Kasumi-1 (cell line): ENCODE measurements at places on chromosomes 3 and 15.
A peak's percentile ranks its signal among the peaks of the same experiment; 100 is the strongest.

DNA sequence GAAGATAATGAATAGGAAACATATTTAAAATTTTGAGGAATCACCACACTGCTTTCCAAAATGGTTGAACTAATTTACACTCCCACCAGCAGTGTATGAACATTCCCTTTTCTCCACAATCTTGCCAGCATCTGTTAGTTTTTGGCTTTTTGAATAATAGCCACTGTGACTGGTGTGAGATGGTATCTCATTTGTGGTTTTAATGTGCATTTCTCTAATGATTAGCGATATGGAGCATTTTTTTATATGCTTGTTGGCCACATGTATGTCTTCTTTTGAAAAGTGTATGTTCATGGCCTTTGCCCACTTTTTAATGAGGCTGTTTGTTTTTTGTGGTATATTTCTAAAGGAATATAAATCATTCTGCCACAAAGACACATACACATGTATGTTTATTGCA is 166.3 kb downstream of the NECTIN3 start:
- DNase-seq, result no peak

- DNase-seq, result peak; percentile 81
These were observed 23.0 kb downstream of the CMTM7 start for GRCh38 chr3:32414522-32415202.

GRCh38 chr3:72334681-72335457 is 513.4 kb downstream of the SHQ1 start:
- DNase-seq, result no peak

GRCh38 chr3:150142936-150143335 is 172.2 kb upstream of the PFN2 start:
- DNase-seq, result no peak

GRCh38 chr15:27499719-27500118 is 528.7 kb downstream of the GABRG3 start:
- DNase-seq, result no peak

DNA sequence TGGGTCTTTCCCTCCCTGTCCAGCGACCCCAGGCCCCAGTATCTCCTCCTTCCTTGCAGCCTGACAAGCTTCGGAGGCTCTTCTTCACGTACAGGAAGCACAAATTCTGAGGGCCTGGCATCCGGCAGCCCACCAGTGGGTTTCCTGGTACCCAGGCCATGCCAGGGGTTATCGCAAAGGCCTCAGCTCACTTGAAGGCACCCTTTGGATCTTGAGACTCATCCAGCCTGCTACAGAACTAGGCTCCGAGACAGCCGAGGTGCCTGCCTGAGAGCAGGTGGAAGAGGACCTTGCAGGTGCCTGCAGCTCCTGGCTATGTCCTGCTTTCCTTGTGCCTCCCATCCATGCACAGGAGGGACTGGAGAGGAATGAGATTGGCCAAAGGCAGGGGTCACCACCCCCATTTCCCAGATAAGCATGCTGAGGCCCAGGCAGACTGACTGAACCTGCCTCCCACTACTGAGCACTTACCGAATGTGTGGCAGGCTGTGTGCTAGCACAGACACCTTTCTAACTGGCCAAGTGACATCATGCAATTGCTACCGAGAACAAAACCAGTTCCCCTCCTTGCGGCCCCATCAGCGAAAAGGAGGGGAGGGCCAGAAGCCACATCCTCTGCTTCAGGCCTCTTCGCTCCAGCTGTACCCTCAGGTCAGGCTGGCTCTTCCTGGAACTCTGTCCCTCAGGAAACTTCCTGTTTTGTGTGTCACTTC is 11.2 kb downstream of the SH2D7 start:
- peak; percentile 50 for DNase-seq

DNA sequence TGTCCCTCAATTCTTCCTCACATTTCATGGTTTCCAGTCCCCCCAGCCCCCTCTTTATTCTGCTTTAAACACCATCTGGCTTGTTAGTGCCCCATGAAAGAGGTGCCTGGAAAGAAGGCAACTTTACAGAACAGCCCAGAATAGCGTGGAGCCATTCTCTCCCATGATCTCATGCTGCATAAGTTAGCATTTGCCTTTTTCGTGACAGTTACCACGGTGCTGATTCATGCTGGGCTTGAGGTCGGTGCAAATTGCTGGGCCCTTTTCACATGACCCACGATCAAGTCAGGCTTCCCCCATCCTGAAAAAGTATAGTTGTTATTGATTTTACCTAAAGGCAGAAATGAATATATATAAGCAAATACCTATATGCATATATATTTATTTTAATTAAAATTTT is 29.6 kb downstream of the SQOR start:
- DNase-seq, result no peak

DNA sequence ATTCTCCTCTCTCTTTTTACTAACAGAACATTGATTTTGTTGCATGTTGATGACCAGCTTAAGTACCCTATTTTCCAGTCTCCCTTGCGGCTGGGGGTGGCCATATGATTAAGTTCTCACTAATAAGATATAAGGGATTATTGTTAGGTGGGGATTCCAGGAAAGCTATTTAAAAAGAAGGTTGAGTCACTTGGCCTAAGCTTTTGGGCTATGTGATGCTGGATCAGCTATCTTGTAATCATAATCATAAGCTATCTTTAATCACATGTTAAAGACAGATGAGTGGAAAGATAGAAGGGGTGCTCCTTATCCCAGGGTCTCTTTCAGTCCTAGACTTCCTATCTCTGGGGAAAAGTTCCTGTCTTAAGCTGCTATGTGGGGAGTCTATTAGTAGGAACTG is 59.9 kb downstream of the CGNL1 start:
- DNase-seq, result no peak

DNA sequence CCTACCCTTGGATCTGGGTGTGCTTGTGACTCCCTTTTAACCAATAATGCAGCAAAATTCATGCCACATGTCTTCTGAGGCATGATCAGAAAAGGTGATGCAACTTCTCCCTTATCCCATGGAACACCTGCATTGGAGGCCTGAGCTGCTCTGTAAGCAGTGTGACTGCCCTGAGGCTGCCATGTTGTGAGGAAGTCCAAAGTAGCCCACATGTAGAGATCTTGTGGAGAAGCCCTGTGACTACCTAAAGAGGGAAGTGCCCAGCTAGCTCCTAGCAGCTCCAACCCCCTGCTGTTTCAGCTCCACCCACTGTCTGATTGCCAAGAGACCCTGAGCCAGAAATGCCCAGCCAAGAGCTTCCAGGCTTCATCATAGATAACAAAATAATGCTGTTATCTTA is 6.4 kb upstream of the NR1D2 start:
- DNase-seq, result peak; percentile 15

DNA sequence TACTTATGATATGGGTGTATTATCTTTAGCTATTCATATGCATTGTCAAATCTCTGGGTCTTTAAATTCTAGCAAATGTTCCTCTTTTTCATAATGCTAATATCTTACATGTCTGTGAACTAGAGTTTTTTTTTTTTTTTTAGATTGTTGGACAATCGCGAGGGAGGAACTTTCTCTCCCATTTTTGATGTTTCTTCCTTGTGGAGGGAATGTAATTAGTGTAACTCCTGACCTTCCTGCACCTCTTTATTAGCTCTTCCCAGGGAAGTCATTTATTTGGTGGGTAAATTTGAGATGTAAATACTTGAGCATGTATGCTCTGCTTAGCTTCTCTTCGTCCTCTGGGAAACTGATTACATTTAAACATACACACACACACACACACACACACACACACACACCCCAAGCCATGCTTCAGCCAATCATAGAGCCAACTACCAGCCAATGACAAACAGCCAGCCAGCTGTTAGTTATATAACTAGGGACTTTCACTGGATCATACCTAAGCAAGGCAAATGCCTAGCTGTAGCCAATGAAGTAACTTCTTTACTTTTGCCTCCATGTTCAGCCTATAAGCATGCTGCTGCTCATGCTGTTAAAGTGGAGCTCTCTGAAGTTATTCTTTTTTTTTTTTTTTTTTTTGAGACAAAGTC is 8.3 kb upstream of the USP8 start:
- DNase-seq, result no peak

DNA sequence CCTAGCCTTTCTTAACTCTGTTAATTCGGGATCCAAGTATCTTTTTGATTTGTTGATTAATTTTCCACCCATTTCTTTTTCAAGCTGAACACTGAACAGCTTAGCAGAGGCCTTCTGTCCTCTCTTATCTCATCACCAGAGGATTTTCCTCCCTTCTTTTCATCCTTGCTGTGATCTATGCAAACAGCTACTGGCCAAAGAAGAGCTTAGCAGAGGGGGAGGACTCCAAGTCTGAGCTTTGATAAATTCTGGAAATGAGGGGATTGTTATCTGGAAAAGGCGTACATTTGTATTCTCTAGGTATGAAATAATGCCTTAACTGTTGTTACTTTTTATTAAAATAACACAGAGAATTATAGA is 13.4 kb downstream of the DZIP3 start:
- no peak for DNase-seq

DNA sequence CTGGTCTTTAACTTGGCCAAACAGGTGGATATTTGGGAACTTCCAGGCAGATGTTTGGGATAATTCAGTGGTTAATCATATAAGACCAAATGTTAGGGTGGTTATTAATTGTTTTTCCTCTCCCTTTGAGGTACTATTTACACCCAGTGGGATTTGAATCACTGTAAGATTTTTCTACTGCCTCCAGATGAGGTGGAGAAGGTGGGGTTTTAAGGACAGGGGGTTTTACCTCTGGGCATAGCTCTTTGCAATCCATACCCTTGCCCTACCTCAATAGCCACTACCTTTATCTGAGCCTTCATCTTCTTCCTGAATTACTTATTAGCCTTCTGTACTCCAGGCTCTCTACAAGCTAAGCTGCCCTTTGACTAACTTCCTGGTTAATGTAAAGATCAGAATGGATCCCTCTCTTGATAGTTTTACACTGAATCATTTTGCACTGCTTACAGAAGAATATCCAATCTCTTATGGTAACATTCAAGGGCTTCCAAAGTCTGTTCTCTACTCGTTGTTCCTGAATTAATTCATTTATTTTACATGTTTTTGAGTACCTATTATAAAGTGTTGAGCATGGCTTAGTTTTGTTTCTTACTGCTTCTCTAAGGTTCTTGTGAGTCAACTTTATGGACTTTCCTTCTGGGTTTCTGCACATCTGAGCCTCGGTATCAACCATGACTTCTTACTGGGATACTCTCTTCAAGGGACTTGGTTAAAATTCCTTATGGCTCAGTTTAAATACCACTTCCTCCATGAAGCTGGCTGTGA is 331.2 kb upstream of the TBL1XR1 start:
- DNase-seq, result no peak

DNA sequence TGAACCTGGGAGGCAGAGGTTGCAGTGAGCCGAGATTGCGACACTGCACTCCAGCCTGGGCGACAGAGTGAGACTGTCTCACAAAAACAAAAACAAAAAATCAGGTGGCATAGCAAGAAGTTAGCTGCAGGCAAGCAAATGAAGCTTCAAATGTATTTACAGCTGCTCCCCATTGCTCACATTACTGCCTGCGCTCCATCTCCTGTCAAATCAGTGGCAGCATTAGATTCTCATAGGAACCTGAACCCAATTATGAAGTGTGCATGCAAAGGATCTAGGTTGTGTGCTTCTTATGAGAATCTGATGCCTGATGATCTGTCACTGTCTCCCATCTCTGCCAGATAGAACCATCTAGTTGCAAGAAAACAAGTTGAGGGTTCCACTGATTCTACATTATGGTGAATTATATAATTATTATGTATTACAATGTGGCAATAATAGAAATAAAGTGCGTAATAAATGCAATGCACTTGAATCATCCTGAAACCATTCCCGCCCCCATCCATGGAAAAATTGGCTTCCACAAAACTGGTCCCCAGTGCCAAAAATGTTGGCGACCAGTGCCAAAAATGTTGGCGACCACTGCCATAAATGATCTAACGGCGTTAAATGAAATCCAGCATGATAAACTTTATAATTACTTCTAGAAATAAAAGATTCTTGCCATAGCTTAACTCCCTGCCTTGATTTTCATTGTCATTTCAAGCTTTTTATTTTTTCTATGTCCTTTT is 616.7 kb upstream of the NAALADL2 start:
- no peak for DNase-seq

- no peak for DNase-seq
These were observed 85.9 kb upstream of the IL12A start for GRCh38 chr3:159902546-159903314.

DNA sequence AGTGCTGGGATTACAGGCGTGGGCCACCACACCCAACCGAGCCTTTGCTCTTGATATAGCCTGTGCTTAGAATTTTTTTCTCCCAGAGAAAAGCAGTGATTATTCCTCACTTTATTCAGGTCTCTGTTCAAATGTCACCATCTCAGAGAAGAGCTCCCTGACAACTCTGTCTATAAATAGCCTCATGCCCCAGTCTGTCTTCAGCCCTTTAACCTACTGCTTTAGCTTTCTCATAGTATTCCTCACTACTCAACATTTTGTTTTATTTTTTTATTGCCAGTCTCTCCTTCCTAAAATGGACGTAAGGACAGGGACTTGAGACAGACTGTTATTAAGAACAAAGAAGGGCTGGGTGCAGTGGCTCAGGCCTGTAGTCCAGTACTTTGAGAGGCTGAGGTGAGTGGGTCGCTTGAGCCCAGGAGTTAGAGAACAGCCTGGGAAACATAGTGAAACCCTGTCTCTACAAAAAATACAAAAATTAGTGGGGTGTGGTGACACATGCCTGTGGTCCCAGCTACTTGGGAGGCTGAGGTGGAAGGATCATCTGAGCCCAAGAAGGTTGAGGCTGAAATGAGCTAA is 78.7 kb upstream of the TTBK2 start:
- DNase-seq, result no peak

- no peak for DNase-seq
These were observed 10.9 kb downstream of the GNB5 start for GRCh38 chr15:52180196-52180835.

GRCh38 chr3:167394003-167394402 is 13.9 kb upstream of the ZBBX start:
- DNase-seq, result peak; percentile 37

GRCh38 chr3:56677286-56677685 is 5.8 kb downstream of the TASOR start:
- DNase-seq, result no peak

GRCh38 chr15:58994906-58995453 is 7.5 kb downstream of the RNF111 start:
- DNase-seq, result no peak

- DNase-seq, result no peak
These were observed 371.9 kb upstream of the RARB start for GRCh38 chr3:25056036-25056755.

- no peak for DNase-seq
These were observed 705 bp downstream of the NIPA2 start for GRCh38 chr15:22839046-22839695.

DNA sequence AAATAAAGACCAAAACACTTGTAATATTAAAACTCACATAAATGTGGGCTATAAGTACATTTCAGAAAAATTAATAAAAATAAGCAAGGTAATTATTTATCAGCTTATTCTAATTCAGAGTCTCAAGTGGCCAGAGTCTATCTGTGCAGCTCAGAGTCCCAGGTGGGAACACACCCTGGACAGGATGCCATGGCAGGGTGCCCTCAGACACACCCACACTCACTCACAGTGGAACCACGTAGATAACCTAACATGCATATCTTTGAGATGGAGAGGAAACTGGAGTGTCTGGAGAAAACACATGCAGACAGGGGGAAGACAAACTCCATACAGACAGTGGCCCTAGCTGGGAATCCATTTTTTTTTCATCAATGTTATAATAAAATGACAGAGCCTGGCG is 37.2 kb downstream of the FSIP1 start:
- no peak for DNase-seq

- DNase-seq, result peak; percentile 31
These were observed 969 bp upstream of the DNAJC19 start for GRCh38 chr3:180990505-180990904.

GRCh38 chr15:28080386-28080785 is 18.7 kb downstream of the OCA2 start:
- DNase-seq, result no peak
